ENCODE measurements at places on chromosomes 2 and 18. TPM values are rescaled to one million over a fixed set of nuclear protein-coding genes. Genes with fewer than 3 reads are reported as not detected.

NPPC gene
- 1.7 TPM for total RNA-seq

DLGAP1 gene
- 3.0 TPM for total RNA-seq

NOL4 gene
- not detected for total RNA-seq

PJVK gene
- total RNA-seq: 0.90 TPM

PLGLB1 gene
- 1.5 TPM for total RNA-seq

CD8B2 gene
- not detected for total RNA-seq

PSTPIP2 gene
- 4.5 TPM for total RNA-seq

DIPK1C gene
- total RNA-seq: 3.1 TPM

VWA3B gene
- 0.49 TPM for total RNA-seq

IMPA2 gene
- total RNA-seq: 21.9 TPM

MAP3K19 gene
- not detected for total RNA-seq

NR4A2 gene
- 0.82 TPM for total RNA-seq

UNC80 gene
- total RNA-seq: not detected

ACMSD gene
- total RNA-seq: not detected

UPP2 gene
- total RNA-seq: not detected

STPG4 gene
- total RNA-seq: not detected

SPP2 gene
- total RNA-seq: not detected

ATP6V1B1 gene
- total RNA-seq: 0.60 TPM

INHBB gene
- 3.8 TPM for total RNA-seq

ASIC4 gene
- total RNA-seq: not detected

ERICH2 gene
- total RNA-seq: 0.85 TPM

LINC00305 gene
- not detected for total RNA-seq

LYPD6B gene
- not detected for total RNA-seq

CD28 gene
- 1.3 TPM for total RNA-seq

CIDEA gene
- total RNA-seq: 0.35 TPM

PCARE gene
- total RNA-seq: 0.61 TPM

SRBD1 gene
- total RNA-seq: 10.2 TPM

NT5DC4 gene
- total RNA-seq: not detected

ANKRD30B gene
- total RNA-seq: not detected

NRP2 gene
- total RNA-seq: 10.9 TPM

BZW1 gene
- total RNA-seq: 60.0 TPM

LYG2 gene
- total RNA-seq: not detected

MARCHF4 gene
- total RNA-seq: not detected

NOTO gene
- total RNA-seq: not detected
